ENCODE measurements at places on chromosomes 6 and 20.

DNA sequence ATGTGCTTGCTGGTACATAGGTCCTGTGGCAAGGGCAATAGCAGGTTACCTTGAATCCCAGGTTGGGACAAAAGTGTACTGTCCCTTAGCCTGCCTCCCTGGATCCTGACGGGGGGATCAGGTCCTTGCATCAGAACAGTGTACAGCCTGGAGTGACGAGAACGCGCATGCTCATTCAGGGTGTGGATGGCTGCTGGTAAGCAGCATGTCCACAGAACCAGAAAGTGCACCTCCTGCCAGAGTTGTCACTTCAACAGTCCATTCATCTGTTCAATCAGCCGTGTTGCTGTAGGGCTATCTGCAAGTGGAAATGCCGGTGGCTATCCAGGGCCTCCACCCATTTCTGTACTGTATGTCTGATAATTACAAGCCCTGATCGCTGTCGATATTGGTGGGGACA lies 236.3 kb upstream of the SOX4 start:
- DNase-seq: no peak

GRCh38 chr6:7647504-7647903 lies 57.5 kb downstream of the SNRNP48 start:
- DNase-seq: peak; percentile 47

GRCh38 chr6:36979347-36979742 lies 6.7 kb downstream of the MTCH1 start:
- peak; percentile 78 for DNase-seq

DNA sequence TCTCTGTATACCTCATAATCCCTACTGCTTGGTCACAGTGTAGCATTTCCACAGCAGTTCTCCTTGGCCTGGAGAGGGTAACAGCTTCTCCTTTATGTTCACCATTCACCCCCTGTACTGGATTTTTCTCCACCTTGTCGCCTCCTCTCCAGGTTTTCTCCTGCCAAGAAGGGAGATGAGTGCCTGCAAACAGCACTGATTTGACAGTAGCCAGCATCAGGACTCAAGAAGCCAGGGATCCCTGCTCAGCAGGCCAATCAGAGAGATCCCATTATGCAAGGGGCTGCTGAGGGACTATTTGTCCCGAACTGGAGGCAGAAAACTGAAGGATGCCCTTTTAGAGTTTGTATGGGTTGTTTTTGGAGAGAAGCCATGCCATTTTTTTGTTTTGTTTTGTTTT lies 68.6 kb upstream of the RIPOR2 start:
- no peak for DNase-seq

DNA sequence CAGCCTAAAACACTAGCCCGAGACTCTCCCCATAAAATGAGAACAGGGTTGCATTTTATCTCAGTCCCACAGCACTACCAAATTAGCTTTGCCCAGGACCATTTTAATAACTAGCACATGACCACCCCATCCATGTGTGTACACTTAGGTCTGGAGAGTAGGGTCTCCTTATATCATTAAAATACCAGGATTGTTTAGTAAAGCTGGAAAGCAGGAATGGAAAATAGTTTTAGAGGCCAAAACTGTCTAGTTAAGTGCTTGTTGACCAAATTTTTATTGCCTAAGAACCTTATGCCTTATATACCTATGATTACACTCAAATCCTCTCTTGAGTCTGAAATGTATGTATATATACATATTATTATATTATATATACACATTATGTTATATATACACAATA lies 608.4 kb downstream of the HDGFL1 start:
- no peak for DNase-seq

- no peak for DNase-seq
These were observed 244.4 kb downstream of the GMDS start for GRCh38 chr6:2000962-2001361.

DNA sequence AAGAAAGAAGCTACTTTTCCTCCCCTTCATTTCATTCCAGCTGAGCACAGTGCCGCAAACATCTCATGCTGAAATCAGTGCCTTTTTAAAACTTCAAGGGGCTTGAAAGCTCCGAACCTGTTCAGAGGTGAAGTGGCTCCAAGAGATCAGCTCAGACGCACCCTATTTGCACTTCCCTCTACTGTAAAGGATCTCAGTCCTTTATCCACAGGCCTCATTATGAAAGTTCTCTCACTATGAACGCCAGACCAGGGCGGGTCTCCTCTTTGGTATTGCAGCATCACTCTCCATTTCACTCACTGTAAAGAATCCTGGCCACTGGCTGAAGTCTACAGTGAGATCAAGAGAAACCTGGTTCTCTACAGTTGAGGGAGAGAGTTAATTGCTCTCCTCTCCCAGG lies 232.7 kb upstream of the POU3F2 start:
- DNase-seq: no peak

DNA sequence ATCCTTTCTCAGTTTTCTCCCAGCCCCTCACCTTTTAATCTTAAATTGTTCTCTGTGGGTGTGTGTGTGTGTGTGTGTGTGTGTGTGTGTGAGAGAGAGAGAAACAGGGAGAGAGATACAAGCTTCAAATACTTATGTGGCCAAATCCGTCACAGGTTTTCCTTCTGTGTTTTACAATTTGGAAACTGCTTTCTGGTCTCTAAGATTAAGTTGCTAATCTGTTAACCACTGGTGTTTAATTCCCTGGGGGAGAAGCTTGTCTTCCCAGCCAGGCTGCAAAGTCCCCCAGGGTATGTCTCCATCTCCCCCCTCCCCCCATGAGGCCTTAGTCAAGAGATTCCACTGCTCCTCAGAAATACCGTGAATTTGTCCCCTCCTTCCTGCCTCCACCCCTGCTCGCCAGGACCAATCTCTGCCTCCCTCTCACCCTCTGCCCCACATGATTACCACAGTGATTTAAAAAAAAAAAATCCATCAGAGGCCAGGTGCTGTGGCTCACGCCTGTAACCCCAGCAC lies 49.0 kb downstream of the RIPOR3 start:
- no peak for DNase-seq
